ENCODE measurements at places on chromosomes 3 and 15.

GRCh38 chr3:103918336-103918735, 1448.4 kb upstream of the ALCAM start:
- DNase-seq = no peak

- DNase-seq = no peak
These were observed 165.8 kb upstream of the SLC2A2 start for GRCh38 chr3:171192176-171192854.

DNA sequence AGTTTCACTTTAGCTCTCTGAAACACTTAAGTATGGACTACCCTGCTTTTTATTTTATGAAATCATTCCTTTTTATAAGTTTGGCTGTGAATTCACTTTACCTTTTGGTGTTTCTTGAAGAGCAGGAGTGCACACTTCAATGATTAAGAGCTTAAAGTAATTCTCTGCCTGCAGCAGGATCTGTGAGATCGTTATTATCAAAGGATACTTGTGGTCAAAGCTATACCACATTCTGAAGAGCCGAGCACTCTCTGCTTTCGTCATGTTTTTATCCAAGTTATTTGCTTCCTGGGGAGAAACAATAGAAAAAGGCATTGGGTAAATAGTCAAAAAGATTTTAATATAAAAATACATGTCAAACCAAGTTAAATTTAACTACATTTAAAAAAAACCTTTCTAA, 243.7 kb downstream of the CHST2 start:
- no peak for DNase-seq

GRCh38 chr3:141384157-141384556, 15.9 kb downstream of the ZBTB38 start:
- DNase-seq = no peak

DNA sequence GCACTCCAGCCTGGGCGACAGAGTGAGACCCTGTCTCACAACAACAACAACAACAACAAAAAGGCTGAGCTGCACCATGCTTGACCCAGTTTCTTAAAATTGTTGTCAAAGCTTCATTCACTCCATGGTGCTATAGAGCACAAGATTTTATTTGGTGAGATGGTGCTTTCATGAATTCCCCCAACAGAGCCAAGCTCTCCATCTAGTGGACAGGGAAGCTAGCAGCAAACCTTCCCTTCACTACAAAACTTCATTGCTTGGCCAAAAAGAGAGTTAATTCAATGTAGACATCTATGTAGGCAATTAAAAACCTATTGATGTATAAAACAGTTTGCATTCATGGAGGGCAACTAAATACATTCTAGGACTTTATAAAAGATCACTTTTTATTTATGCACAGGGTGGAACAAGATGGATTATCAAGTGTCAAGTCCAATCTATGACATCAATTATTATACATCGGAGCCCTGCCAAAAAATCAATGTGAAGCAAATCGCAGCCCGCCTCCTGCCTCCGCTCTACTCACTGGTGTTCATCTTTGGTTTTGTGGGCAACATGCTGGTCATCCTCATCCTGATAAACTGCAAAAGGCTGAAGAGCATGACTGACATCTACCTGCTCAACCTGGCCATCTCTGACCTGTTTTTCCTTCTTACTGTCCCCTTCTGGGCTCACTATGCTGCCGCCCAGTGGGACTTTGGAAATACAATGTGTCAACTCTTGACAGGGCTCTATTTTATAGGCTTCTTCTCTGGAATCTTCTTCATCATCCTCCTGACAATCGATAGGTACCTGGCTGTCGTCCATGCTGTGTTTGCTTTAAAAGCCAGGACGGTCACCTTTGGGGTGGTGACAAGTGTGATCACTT, 2.0 kb downstream of the CCR5 start:
- no peak for DNase-seq

- no peak for DNase-seq
These were observed 424.1 kb upstream of the RBMS3 start for GRCh38 chr3:28856796-28857195.

DNA sequence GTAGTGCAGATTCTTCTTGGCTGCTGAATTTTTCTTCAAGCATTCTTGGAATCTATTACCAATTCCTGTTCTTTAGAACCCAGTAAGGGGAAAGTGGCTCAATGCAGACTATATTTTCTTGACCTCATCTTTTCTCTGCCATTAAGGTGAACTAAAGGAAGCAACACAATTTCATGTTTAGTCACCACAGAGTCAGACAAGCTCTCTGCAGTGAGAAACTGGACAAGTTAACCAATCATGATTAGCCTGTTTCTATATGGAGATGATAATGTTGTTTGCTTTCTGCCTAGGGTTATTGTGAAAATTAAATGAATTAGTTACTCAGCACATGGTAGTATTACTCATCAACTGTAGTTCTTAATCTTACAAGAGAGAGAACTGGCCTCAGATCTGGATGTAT, 1075.1 kb downstream of the AGBL1 start:
- DNase-seq = no peak

DNA sequence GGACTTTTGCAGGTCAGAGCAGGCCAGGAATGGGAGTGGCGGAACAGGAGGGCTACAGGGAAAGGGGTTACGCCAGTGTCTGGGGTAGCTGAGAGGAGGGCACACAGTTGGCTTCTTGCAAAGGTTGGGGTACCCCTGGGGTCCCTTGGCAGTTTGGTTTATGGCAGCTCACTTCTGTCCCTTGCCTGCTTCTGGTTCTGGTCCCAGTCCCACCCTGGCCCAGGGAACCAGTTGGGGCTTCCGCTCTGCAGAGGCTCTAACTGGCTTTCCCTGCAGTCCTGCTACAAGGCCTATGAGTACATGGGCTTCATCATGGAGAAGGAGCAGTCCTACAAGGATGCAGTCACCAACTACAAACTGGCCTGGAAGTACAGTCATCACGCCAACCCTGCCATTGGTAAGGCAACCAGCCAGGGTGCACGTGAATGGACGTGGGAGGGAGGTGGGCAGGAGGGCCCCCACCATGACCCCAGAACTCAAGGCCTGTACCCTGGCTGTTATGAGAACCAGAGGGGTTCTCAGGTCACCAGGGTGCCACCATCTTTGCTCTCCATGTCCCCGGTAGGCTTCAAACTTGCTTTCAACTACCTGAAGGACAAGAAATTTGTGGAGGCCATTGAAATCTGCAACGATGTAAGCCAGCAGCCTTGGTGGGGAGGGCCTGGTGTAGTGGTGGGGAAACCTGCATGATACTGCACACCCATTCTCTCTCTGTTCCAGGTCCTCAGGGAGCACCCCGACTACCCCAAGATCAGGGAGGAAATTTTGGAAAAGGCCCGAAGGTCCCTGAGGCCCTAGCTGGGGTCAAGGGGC, 15.2 kb downstream of the CSRNP1 start:
- no peak for DNase-seq

GRCh38 chr15:75758071-75758872, 45.6 kb upstream of the CSPG4 start:
- peak; percentile 34 for DNase-seq

DNA sequence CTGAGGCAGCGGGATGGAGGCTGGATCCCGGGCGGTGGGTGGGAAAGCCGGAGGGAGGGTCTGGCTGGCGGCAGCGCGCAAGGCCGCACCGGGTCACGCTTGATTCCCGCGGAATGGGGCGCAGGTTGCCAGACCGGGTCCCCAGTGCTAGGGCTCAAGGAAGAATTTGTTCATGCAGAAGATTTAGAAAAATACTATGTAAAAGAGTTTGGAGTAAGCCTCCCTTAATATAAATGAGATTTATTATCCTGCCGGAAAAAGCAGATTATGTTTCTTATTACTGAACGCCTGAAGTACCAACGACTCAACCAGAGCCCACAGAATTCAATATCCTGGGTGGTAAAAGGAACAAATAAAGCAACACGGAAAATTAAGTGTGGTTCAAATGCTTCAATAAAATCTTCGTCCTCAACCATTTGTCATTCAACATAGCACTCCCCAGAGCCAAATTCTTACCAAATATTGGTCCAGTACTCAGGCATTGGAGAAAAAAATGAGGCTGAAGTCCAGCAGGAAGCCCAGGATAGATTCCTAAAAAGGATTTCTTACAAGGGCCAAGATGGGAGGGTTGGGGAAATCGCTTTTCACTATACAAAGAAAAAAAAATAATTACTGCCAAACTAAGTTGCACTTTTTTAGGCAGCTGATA, 1.2 kb upstream of the ZBTB20 start:
- DNase-seq = no peak

GRCh38 chr3:190579514-190580137, 65.7 kb downstream of the IL1RAP start:
- no peak for DNase-seq

DNA sequence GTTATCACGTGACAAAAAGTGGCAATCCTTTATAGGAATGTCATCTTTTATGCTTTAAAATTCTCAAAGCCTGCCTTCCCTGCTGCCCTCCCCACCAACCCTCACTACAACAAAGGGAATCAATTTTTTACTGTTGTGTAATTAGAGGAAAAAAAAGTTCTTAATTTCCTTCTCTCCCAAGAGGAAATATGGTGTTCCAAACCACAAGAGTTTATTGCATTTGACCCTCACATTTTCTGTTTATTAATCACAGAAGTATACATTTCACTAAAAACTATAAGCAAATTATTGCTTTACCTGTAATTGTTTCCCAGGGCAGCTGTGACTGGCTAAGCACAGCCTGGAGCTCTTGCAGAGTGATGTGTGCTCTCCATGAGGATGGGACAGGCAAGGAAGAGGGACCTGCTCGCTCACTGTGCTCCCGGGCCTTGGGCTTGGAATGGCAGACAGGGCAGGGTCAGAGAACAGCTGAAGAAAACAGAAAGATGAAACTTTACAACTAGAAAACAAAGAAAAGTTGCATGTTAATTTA, 31.3 kb upstream of the ATP10A start:
- DNase-seq = no peak

- no peak for DNase-seq
These were observed 24.0 kb downstream of the OSBPL10 start for GRCh38 chr3:31957106-31957505.

Data from stimulated activated CD8-positive, alpha-beta memory T cell treated with anti-CD3 and anti-CD28 coated beads, Interleukin-4, amount 100 ng/mL, for 24 hours (primary cell).